ENCODE measurements at places on chromosomes 5 and 9. TPM values are rescaled to one million over a fixed set of nuclear protein-coding genes. Genes with fewer than 3 reads are reported as not detected.

THBS4 gene
- total RNA-seq = 11.9 TPM

PDE8B gene
- total RNA-seq = not detected

CDHR2 gene
- under 0.01 TPM for total RNA-seq

IFNE gene
- 11.2 TPM for total RNA-seq

GRM6 gene
- total RNA-seq = not detected

SLC27A6 gene
- total RNA-seq = 0.15 TPM
